ENCODE measurements at places on chromosomes 6 and 20.

DNA sequence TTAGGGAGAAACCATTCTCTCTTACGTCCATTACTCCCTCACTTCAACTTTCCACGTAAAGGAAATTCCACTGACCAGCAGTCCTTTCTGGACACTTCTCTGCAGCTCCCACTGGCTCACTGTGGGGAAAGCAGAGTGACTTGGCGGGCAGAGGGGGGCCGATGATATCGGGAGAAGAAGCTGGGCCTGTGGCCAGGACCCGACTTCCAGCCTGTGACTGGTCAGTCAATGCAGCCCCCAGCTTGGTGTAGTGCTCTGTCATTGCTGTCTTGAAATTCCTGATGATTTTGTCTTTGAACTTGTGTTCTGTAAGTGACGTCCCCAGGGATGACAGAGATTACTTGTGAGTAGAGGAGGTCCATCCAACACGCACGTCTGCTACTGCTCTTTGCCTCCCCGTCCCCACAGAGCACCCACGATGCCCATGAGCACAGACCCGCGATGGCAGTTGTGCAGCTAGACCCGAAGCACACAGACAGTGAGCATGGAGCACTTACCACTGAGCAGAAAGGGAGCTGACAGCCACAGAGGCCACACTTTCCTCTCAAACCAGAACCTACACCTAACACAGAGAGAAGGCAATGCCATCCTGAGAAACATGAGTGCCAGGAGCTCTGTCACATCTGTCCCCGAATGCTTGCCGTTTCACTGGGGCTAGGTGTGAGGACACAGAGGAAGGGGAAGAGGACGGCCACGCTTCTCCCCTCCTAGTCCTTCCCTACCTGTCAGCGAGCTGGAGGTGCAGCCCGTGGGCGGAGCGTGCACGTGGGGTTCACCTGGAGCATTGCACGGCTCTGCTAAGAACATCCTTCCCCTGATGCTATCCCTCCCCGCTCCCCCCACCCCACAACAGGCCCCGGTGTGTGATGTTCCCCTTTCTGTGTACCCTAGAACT, 25.7 kb downstream of the DACT2 start:
- DNase-seq = no peak

DNA sequence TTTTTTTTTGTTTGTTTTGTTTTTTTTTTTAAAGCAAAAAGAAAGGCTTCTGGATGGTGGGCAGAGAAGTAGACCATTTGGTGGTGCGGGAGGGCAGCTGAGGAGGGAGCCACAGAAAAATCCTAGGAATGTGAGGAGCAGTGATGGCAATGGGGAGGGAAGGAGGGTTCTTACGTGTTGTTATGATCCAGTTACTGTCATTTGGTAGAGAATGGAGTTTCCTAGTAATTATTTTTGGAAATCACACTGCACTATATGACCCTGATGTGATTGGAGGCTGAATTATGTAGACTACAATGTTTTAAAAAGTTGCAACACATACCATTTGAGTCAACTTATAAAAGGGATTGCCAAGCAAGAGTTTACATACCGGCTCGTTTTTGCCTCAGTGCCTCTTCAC, 22.1 kb downstream of the ADGRF5 start:
- DNase-seq = no peak

- DNase-seq = no peak
Observed at GRCh38 chr6:43753570-43754183, 16.3 kb upstream of the VEGFA start.

DNA sequence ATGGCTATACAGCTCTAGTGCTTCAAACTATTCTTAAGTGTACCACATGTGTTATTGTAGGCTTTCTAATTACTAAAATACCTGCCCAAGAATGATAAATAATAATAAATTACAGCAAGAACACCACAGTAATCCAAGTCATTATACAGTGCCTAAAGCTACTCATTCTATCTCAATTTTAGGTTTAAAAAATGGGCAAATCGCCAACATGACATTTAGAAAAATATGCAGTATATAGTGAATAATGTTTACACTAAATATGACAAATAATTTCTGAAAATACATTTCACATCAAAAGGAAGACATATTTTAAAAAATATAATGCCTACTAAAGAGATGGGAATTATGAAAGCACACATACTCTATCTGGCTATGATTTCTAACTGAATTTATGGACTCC, 91.8 kb downstream of the MAN1A1 start:
- DNase-seq = no peak

- no peak for DNase-seq
Observed at GRCh38 chr6:152093711-152094110, 286.2 kb downstream of the ESR1 start.

- peak; percentile 80 for DNase-seq
Observed at GRCh38 chr20:38270869-38271605, 10.5 kb upstream of the KIAA1755 start.
